Temporal lobe (tissue), 4 donors: ENCODE measurements at places on chromosomes 5 and 9. TPM values are rescaled to one million over a fixed set of nuclear protein-coding genes. Genes with fewer than 3 reads are reported as not detected.

The CCDC171 gene
- total RNA-seq: 21.1 TPM

The ANXA2R gene
- total RNA-seq: 0.49 TPM

The RUFY1 gene
- 20.2 TPM for total RNA-seq

The HINT2 gene
- total RNA-seq: 11.1 TPM
